ENCODE measurements at places on chromosomes 12 and 14. TPM values are rescaled to one million over a fixed set of nuclear protein-coding genes. Genes with fewer than 3 reads are reported as not detected.
A peak's percentile ranks its signal among the peaks of the same experiment; 100 is the strongest.

- no peak for ATAC-seq
Observed at GRCh38 chr12:126734710-126735109, 1532.3 kb upstream of the TMEM132C start.

DNA sequence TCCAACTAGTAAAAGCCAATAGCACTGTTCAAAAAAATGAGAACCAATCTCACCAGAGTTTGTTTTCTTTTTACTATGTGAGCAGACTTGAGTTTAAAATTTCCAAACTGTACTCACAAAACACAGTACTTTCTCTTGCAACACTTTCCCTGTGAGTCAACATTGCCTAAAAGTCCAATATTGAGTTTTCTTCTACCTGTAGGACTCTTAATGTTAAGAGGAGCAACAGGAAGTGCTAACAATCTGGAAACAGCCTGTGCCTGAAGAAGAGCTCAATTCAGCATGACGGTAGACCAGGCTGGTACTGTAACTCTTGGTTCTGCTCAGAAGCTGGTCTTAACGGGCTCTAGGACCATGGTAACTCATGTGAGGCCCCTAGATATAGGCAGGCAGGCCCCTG is 144.3 kb downstream of the MED13L start:
- ATAC-seq = no peak

Gene OR10P1
- total RNA-seq = not detected

Gene OR4E2
- not detected for total RNA-seq

DNA sequence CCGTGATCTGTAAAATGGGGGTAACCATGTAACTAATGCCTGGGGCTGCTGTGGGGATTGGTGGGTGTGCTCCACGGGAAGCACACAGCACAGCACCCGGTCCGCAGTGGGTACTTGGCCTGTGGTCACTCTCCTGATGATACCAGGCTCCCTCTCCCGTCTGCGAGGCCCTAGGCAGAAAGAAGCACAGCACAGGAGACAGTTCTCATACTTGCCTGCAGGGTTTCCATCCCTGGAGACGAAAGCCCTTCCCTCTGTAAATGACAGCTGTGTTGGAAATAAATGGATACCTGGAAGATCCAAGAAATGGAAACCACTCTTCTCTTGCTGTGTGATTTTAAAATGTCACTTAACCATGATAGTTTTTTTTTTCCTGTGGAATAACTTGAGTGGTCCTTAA is 7.9 kb upstream of the PRMT8 start:
- no peak for ATAC-seq

Gene TMEM30B
- 0.77 TPM for total RNA-seq

Gene ENO2
- total RNA-seq = 858 TPM

DNA sequence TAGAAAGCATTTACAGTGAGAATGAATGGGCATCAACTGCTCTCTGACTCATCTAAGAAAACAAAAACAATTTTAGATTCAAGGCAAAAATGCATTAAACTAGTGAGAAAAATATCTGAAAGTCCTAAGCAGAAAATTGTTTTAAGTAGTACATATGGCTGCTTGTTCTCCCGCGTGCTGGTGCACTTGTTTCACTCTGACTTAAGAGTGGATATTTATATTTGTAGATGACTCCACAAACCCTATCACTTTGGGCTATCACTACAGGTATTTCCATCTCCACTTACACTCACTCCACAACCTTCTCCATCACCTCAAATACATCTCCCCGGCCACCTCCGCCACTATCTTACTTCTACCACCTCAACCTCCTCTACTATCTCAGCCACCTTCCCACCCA is 253.9 kb upstream of the EGLN3 start:
- ATAC-seq = peak; percentile 22

GRCh38 chr14:57884175-57884574 is 18.3 kb upstream of the SLC35F4 start:
- ATAC-seq = no peak

DNA sequence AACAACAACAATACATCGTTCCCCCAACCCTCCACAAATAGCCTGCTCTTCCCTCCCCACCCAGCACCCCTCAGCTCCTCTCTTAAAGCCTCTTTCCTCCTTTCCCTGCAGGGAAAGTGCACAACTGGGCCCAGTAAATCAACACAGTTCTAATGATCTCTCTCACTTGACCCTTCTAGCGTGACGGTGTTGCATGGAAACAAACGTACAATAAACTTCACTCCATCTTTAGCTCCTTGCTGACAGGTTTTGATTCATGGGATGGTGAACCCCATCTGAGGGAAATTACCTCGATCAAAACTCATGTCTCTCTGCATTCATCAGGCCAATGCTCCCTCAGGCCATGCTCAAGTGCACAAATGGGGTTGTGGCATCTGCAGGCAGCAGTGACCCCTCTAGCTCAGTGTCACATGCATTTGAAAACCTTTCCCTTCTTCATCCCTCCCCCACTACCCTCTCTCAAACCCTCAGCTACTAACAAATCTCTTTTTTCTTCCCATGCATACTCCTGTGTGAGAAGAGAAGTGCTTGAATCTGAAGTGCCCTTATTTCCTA is 22.9 kb downstream of the GDF11 start:
- ATAC-seq = no peak

GRCh38 chr12:89064151-89064550 is 288.1 kb downstream of the DUSP6 start:
- ATAC-seq = no peak

Gene B4GALNT3
- total RNA-seq = 4.7 TPM

Gene IAPP
- not detected for total RNA-seq

All from activated T-helper 17 cell treated with anti-CD3 and anti-CD28 coated beads, Interleukin-2, amount 50 U/mL, for 72 hours (primary cell).